ENCODE measurements at places on chromosomes 13 and 19.

DNA sequence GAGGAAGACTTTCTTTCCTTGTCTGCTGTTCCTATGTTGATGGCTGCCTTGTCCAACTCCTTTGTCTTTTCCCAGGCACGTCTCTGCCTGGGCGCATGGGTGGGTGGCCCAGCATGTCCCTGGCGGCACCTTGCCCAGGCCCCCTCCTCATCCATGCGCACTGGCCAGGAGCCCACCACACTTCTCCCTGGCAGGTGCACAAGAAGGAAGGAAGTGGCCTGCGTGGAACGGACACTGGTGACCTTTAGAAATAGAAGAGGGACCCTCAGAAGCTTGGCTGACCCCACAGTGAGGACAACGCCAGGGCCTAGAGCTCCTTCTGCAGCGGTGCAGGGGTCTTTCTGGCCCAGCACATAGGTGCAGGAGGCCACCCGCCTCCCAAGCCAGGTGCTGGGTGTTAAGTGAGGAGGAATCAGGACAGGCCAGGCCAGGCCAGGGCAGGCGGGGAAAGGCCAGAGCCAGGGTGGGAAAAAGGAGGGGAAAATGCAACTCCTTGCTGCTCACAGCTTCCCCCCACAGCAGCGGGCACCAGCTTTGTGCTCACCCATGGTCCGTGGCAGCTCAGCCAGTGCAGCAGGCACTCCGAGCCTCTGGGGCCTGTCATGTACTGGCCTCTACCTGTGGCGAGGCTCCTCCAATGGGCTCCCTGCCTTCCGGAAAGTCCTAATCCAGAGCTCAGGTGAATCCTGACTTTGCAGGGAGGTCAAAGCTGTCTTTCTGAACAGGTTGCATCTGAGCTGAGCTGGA, 104.0 kb downstream of the SOX1 start:
- DNase-seq, result no peak

DNA sequence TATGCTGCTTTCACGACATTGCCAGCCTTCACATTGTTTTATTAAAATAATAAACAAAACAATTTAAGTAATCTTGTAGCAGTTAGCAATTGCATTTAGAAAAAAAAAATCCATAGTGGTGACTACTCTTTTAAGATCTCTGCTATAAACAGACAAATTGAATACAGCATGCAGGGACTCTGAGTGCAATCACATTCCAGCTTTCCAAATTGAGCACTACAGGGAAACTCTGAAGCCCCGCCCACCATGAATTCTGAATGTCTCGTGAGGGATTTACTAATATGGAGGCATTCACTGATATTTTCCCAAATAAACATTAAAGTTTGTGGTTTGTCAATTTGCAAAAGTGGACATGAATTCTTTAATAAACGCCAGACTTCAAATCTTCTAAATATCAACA, 698.8 kb downstream of the LIG4 start:
- no peak for DNase-seq

DNA sequence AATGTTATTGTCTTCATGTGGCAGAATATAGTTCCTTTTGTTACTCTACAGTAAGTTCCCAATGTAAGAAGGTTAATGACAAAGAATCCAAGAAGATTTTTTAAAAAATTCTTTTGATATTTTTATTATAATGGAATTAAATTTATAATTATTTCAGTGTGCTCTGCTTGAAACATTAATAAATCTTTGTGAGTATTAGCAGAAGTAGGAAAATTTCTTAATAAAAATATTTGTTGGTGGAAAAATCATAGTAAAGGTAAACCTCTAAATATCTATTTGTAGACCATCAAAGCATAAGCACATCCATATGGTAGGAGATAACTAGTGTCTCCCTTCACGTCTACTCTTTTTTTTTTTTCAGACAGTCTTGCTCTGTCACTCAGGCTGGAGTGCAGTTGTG, 4.3 kb downstream of the CSNK1A1L start:
- DNase-seq, result no peak

DNA sequence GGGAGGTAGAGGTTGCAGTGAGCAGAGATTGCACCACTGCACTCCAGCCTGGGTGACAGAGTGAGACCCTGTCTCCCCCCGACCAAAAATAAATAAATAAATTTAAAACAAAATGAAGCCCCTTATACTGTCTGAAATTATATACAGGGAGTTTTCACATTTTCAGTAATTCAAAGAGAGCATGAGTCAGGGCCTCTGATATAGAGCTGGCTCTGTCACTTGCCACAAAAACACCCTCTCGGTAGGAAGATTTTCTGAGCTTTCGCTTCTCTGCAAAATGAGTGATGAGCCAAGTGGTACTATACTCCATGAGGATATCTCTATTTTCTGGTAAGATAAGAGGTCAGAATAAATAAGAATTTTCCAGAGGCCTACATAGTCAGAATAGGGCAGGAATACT, 462.9 kb downstream of the COG6 start:
- DNase-seq, result no peak
